ENCODE measurements at places on chromosomes 1 and 21.

- peak overlapping the region; percentile 79 for H3K27ac ChIP-seq
- DNase-seq = no peak
- H3K4me3 ChIP-seq = peak overlapping the region; percentile 67
- peaks cover 16% of the 10 kb centered on the region for H3K27me3 ChIP-seq
- peaks cover under 1% of the 10 kb centered on the region for H3K36me3 ChIP-seq
These were observed 818 bp downstream of the FHL3 start for GRCh38 chr1:38004284-38005108.

GRCh38 chr1:110067893-110068645 is 2.4 kb downstream of the ALX3 start:
- no peak overlapping the region for H3K27ac ChIP-seq
- DNase-seq = no peak
- peak overlapping the region; percentile 76 for H3K4me3 ChIP-seq
- H3K27me3 ChIP-seq = peaks cover 85% of the 10 kb centered on the region
- H3K36me3 ChIP-seq = peaks cover 3% of the 10 kb centered on the region

DNA sequence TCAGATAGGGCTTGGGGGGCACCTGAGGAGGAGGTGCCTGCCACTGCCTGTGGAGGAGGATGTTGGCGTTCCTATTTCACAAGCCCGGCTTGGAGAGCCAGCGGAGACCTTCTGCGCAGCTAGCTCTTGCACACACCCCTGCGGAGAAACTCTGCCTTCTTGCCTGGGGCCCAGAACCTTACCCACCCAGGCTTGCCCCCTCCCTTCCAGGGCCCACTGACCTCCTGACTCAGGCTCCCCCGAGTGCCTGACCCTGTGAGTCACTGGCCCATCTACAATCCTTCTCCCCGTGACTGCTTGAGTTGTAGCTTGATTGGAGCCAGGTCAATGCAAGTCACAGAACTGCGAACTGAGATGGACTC is 3.4 kb downstream of the HES2 start:
- H3K4me1 ChIP-seq = peaks cover 4% of the 10 kb centered on the region
- no peak for DNase-seq
- no peak overlapping the region for H3K27ac ChIP-seq
- peaks cover 83% of the 10 kb centered on the region for H3K27me3 ChIP-seq

DNA sequence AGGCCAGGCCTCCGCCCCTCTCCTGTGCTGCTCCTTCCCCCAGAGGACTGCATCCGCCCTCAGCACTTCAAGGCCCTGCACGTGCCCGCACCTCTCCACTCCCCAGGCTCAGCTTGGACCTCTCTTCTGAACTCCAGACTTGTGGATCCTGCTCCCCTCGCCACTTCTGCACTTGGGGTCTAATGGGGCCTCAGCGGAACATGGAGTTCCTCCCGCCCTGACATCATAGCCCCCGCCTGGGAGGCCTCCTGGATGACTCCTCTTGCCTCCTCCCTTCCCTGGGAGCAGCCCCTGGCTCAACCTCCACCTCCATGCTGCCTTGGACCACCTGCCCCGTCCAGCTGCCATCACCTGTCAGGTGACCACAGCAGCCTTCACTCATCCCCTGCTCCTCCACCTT is 10.1 kb downstream of the OXCT2 start:
- no peaks in the 10 kb centered on the region for H3K27me3 ChIP-seq
- no peaks in the 10 kb centered on the region for H3K4me1 ChIP-seq
- no peak for DNase-seq
- peaks cover 17% of the 10 kb centered on the region for H3K36me3 ChIP-seq
- H3K4me3 ChIP-seq = no peak overlapping the region

Measured in effector memory CD8-positive, alpha-beta T cell (primary cell).